ENCODE measurements at places on chromosomes 16 and 17.

DNA sequence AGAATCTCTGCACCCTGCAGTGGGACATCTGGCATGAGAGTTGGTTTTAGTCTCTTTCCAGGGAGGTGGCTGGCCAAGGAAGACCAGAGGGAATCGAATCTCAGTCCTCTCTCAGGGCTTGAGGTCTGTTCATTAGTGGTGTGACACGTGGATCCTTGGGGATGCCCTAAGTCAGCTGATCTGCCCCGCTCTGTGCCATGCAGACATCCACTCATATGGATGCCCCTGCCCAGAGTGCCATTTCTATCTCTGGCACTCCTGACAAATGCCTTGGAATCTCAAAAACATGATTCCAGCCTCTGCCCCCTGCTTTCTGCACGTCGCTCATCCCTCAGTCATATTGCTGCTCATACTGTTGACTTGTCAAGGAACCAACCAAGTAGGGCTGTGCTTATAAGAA lies 38.8 kb downstream of the WSCD1 start:
- no peak for DNase-seq

GRCh38 chr16:71811261-71811803 lies 2.7 kb upstream of the AP1G1 start:
- no peak for DNase-seq

- DNase-seq, result no peak
Observed at GRCh38 chr16:14101415-14101814, 30.3 kb downstream of the MRTFB start.

DNA sequence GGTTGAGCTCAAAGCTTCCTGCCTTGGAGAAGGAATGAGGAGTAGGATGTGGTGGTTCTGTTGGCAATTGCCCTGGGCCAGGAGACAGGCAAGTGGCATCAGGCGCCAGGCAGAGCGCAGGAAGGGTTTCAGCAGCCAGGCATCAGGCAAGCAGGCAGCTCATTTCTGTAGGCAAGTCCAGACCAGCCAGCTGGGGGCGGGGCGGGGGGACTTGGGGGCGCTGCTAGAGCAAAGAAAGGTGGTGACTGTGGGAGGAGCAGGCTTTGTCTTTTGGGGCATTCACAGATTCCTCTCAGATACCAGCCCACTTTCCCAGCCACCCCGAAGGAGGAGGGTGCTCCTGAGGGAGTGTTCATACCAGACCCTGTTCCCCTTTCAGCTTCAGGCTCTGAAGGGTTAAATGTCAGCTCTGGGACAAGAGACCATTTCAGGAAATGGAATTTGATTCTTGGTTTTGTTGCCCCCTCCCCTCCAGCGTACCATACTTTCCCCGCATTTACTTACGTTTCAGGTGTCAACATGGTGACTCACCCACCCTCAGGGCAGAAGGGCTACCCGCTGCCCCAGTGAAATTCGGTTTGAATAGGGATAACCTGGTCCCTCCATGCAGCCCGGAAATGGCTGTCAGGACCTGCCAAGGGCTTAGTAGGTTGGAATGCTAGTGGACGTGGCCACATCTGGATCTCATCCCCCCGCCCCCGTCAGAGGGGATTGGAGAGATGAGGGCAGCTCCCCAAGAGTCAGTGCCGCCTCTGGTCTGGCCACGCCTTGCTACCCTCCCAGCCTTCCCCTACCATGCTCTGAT lies 13.2 kb downstream of the NGFR start:
- peak; percentile 73 for DNase-seq

GRCh38 chr17:7440113-7440833 lies 961 bp downstream of the FGF11 start:
- DNase-seq, result peak; percentile 40

DNA sequence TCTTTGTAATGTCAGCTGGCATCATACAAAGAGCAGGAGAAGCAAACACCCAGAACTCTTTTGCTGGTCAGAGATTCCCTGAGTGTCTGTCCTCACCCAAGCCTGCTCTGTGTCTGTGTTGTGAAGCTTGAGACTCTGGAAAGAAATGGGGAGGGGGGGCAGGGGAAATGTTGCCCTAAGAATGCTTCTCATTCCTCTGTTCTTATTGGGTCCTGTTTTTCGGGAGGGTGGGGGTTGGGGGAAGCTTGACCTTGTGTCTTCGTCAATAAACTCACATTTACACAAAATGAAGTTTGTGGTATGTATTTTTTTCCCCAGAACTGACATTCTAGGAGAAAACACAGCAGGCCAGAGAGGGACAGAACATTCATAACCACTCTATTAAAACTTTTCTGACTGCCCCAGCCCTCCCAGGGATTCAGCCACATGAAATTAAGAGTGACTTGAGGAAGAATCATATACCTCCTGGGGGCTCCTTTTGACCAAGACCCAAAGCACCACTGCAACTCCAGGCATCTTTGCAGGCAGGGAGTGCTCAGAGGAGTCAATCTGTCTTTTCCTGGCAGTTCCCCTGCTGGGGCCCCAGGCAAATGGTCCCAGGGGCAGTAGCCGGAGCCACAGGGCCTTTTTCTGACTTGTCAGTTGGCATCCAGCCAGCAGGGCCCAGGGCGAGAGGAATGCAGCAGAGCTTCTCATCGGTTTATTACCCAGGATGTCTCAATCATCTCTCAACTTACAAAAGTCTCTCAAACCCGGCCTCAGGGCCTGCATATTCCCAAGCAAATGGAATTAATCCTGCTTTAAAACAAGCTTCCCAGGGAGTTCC lies 5.1 kb upstream of the RASL10B start:
- DNase-seq, result peak; percentile 71

- no peak for DNase-seq
Observed at GRCh38 chr16:24491731-24492130, 47.6 kb upstream of the RBBP6 start.

GRCh38 chr16:27769561-27770255 lies 219.8 kb downstream of the KATNIP start:
- peak; percentile 75 for DNase-seq

DNA sequence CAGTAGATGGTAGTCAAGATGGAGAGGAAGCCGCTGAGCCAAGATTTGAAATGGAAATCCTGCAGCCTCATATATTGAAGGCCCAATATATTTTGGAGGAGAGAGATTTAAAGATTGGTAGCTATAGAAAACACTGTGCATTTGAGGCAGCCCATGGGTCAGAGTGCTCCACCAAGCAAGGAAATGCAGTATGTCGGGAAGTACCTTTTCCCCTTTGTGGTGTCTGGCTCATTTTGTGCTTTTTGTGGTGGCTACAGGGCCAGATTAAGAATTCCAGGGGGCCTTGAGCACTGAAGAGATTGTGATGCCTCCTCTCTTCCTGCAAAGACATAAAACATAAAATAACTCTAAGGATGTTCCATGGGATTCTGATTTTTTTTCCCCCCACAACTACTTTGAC lies 39.6 kb downstream of the CDRT15 start:
- no peak for DNase-seq

DNA sequence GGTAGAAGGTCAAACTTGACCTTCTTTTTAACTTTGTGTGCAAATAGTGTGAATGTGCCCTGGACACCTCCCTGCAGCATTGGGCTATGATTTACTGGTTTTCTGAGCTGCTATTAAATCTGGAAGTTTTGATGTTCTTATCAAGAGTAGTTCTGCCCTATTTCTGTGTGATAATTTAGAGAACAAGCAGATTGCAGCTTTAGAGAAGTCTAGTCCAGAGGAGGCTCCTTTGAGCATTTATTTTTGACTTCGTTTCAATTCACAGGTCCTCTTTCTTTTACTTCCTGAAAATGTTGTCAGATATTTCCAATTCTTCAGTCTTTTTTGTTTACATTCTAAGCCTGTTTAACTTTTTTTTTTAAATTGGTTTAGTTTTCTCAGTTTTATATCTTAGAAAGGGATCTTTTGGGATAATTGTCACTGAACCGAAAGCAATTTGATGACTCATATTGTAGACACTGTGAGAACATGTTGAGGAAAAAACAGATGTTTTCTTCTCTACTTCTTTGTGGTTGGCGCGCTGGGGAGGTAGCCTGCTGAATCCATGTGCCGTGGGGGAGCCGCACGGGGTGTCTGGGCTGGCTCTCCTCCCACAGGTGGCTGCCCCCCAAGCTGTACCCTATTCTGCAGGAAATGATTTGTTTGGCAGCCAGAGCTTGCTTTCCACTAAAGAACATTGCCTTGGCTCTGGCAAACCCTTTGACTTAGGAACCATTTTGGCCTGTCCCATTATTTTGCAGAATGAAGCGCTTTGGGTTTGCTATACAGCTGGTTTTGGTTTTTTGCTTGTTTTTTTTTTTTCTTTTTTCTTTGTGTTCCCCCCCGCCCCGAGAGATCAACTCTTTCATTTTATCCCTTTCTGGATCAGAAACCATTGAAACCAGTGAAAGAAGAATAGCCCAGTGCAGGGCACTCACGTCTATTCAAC lies 53.4 kb downstream of the MFSD11 start:
- DNase-seq, result peak; percentile 76

DNA sequence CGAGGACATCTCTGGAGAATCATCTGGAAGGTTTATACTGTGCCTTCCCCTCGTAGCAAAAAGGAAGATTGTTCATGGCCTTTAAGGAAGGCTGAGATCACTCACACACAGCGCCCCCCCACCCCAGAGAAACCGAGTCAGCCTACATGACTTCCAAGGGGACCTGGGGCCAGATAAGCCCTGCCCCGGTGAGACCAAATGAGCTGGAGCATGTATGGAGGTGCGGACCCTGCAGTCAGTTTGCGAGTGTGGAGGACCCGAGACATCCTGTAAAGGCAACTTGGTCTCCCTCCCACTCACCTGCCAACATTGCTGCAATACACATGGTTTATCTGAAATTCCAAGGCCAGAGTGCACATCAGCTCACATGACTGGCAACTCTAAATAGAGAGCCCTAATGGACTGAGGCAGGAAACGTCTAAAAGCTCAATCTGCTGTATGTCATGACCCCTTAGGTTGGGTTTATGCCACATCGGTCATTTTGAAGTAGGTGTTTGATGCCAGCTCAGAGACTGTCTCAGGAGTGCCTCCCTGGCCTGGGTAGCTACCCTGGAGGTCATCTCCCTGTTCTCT lies 233.6 kb downstream of the CPPED1 start:
- no peak for DNase-seq

GRCh38 chr16:561957-562938 lies 2.1 kb downstream of the PRR35 start:
- no peak for DNase-seq

GRCh38 chr16:49093939-49094338 lies 187.7 kb downstream of the CBLN1 start:
- no peak for DNase-seq

DNA sequence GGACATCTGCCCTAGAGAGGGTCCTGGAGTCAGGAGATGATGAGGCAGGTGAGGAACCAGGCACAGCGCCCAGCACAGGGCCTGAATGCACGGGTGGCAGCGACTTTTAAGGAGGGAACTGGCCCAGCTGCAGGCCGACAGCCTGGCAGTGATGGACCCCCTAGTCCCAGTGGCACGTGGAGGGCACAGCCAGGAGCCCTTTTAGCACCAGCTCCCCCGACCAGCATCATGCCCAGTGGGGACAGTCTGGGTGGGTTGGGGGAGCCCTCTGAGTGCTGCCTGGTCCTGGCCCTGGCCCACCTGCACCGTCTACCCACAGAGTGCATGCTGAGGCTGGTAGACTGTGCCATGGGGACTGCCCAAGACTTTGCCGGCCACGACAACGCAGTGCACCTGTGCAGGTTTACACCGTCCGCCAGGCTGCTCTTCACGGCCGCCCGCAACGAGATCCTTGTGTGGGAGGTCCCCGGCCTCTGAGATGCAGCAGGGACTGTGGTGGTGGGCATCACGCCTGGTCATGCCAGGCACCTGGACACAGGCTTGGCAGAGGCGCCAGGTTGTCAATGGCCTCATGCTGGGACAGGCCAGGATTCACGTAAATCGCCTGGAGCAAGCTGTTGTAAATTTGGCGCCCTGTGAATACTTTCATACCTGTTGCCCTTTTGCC lies 686 bp upstream of the RHOT2 start:
- no peak for DNase-seq

DNA sequence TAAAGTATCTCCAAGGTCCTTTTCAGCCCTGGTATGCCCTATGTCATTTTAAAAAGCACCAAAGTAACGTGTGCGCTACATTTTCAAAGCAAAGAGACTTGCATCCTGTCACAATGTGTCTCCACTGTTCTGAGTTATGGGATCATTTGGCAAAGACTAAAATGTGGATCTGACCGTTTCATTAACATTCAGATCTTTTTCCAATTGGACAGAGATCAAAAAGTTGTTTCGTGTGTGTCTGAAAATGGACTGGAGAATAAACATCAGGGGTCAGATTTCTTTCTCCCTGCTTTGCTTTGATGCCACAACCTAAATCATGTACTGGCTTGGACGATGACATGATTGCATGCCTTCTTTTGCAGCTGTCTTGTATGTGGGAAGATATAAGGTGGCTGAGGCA lies 136.0 kb upstream of the NOG start:
- no peak for DNase-seq

- peak; percentile 70 for DNase-seq
Observed at GRCh38 chr16:35431829-35432663, 1972.6 kb downstream of the TP53TG3F start.

DNA sequence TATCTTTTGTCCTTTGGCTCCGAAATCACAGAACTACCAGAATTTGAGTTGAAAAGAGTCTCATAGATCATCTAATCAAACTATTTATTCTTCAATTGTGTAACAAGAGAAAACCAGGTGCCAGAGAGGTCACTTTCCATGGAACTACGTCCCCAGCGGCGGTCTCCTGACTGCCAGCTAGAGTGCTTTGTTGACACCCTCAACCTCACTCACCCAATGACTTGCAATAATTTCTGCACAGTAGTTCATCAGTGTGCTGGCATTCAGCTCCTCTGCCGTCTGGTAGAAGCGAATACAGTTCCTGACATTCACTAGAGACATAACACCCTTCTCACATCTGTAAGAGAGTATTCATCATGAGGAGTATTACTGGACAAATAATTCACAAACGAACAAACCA lies 54.2 kb downstream of the ANKFY1 start:
- DNase-seq, result no peak

GRCh38 chr17:4492721-4493561 lies 5.7 kb upstream of the SPNS2 start:
- peak; percentile 72 for DNase-seq

- DNase-seq, result no peak
Observed at GRCh38 chr17:69286257-69286656, 40.7 kb downstream of the ABCA5 start.

- DNase-seq, result no peak
Observed at GRCh38 chr17:55567240-55568214, 56.3 kb upstream of the SMIM36 start.

DNA sequence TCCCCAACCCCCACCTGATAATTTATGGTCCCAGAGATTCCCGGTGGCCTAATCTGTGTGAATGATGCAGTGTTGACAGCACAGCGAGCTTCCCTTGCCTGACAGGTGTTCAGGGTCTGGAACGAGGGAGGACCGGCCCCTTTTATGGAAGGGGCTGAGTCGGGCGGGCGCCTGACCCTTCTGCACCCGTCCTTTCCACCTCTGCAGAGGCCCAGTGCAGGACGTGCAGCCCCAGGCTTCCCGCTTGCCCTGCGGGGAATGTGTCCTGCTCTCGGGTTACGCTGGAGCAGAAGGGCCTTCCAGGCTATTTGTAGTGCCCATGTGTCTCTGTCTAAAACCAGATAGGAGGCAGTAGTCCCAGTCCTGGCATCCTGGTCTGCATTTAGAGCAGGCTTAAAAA lies 16.2 kb downstream of the SMTNL2 start:
- no peak for DNase-seq

- DNase-seq, result no peak
Observed at GRCh38 chr17:9343516-9343915, 232.1 kb downstream of the STX8 start.
